ENCODE measurements at places on chromosomes 3 and 15. TPM values are rescaled to one million over a fixed set of nuclear protein-coding genes. Genes with fewer than 3 reads are reported as not detected.

ZNF80 gene
- 0.29 TPM for total RNA-seq

DNASE1L3 gene
- total RNA-seq = not detected

ARNT2 gene
- not detected for total RNA-seq

VPS8 gene
- total RNA-seq = 13.2 TPM

A4GNT gene
- not detected for total RNA-seq

ZNF609 gene
- 28.3 TPM for total RNA-seq

GRCh38 chr3:142027735-142028134 is 121.6 kb downstream of the TFDP2 start:
- peak; percentile 18 for DNase-seq

GRCh38 chr3:115704661-115705338 is 81.5 kb downstream of the GAP43 start:
- no peak for DNase-seq

DNA sequence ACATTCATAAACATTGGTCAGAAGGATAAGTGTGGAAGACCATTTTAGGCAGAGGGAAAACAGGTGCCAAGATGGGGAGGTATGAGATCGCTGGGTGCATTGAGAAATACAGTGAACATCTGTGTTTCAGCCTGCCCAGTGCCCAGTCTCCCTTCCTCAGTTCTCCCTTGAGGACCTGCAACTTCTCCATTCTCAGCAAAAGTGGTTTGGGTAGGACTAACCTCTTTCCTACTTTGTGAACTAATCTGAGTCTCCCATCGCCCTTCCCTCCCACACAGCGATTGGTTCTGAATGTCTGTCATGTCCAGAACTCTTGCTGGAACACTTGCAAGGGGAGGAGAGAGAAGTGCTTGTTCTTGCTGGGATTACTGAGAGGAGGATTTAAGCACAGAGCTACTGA is 10.9 kb upstream of the CCNL1 start:
- no peak for DNase-seq

DNA sequence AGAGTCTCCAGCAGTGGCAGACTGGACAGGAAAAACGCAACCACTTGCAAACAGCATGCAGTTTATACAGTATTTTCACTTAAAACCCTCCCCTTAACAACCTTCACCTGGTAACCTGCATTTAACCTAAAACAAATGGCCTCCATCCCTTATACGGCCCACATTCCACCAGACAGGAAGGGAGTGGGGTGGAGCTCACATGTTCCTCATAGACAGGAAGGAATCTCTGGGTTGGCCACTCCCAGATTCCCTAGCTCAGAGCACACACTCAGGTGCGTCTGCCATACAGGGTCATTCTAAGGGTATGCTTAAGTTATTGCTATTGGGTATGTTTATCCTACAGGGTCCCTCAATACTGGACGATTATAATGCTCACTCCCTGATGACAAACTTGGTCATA is 16.8 kb upstream of the ABHD2 start:
- DNase-seq = no peak

GRCh38 chr15:88913850-88914169 is 631 bp upstream of the MFGE8 start:
- no peak for DNase-seq

DNA sequence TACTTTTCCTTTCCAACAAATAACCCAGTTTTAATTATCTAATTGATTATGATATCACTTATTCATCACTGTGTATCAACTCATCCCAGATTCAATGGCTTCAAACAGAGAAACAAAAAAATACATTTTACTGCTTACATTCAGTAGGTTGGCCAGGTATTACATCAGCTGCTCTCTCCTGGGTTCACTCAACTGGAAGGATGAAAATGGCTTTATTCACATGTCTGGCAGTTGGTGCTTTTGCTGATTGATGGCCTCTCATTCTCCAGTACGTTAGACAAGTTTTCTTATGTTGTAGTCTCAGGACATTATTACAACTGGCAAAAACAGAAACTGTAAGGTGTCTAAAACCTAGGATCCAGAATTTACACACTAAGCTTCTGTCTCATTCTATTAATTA is 811.0 kb upstream of the ALCAM start:
- no peak for DNase-seq

GRCh38 chr3:156680243-156680914 is 6.0 kb downstream of the TIPARP start:
- DNase-seq = no peak

DNA sequence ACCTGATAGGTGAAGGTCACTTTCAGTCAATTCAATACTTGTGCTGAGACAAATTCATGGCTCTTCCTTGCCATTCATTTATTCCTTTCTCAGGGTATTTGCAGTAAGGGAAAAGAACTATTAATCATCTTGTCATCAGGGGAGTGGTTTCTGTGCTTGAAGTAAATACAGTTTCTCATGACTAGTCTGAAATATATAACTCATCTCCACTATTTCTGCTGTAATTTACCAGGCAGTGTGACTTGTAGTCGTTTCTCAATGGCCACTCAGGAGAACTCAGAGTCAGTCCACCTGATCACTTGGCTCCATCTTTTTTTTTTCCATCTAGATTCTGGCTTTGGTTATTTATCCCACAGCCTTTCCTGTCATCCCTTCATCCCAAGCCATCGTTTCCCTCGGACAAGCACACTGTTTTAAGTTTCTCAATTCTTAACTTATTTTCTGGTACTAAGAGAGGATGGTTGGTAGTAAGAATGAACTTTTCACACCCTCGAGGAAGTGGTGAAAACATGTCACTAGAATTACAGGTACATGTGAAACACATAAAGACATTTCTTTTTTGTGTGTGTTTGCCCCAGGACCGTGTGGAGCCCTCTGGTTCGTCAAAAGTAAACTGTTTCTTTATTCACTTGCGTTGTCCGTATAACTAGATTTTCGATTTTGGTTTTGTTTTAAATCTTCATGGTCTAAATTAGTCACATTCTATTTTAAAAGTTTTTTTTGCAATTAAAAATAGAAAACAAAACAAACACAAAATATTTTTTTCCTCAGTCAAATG is 620.2 kb downstream of the ZBBX start:
- no peak for DNase-seq

GRCh38 chr3:99126316-99126715 is 224.8 kb upstream of the DCBLD2 start:
- no peak for DNase-seq
